Foreskin fibroblast (primary cell): ENCODE measurements at places on chromosomes 1 and 21.

GRCh38 chr1:240967070-240967724 lies 355.2 kb upstream of the GREM2 start:
- peak; percentile 45 for DNase-seq

GRCh38 chr1:41495210-41495948 lies 10.9 kb upstream of the EDN2 start:
- DNase-seq: no peak

DNA sequence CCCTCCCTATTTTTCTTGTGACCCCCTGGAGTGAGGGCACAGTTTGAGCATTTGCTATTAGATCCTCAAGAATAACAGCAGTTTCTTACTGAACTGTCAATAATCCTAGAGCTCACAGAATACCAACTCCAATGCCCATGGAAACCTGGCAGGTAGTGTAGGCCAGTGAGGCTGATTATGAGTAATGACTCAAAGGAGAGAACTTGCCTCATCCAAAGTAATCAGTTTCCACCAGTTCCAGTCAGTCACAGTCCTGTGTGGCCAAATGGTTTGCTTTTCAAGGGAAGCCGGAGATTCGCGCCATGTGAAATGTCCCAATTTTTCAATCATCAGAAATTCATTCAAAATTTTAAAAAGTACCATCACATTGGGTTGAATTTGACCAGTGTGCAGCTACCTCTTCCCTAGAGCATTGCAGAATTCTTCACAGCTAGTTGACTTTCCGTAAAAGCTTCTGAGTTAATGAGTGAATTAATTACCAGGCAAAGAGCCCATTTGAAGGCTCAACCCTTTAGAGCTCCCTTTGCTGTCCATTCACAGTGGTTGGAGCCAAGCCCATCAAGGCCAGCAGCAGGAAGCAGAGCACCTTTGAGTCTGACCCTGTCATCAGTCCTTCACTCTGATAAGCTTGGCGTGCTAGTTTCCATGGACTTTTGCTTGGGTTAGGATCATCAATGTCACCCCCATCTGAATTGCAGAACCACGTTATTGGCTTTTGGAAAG lies 170.3 kb downstream of the KAZN start:
- no peak for DNase-seq

- DNase-seq: no peak
These were observed 141.3 kb downstream of the RGS7 start for GRCh38 chr1:241215683-241216082.

- DNase-seq: no peak
These were observed 7.8 kb downstream of the SLC41A1 start for GRCh38 chr1:205805082-205805711.
